Fibroblast of villous mesenchyme (primary cell): ENCODE measurements at places on chromosomes 6 and 20.

GRCh38 chr6:127205036-127205435, 61.6 kb upstream of the RNF146 start:
- DNase-seq, result peak; percentile 74

DNA sequence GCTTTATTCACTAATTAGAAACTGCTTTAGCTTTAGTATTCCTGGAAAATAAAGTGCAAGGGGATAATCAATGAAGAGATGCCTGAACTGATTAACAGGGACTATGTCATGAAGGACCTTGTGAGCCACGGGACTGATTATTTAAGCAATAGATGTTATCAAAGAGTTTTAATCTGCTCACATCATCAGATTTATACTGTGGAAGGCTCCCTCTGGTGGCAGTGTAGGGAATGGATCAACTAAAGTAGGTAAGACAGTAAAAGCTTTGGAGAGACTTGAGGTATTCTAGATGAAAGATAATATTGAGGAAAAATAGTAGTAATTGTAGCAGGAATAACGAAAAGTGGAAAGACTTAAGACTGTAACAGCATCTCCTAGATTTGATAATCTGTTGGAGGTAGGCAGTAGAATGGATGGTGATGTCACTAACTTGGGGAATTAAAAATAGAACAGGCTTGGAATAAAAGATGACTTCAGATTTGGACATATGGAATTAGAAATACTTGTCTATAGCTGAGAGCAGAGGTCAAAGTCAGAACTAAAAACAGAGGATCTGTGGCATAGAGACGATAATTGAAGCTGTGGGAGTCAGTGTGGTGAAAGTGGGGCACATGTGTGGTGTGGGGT, 80.3 kb upstream of the HTR1E start:
- DNase-seq, result peak; percentile 33

DNA sequence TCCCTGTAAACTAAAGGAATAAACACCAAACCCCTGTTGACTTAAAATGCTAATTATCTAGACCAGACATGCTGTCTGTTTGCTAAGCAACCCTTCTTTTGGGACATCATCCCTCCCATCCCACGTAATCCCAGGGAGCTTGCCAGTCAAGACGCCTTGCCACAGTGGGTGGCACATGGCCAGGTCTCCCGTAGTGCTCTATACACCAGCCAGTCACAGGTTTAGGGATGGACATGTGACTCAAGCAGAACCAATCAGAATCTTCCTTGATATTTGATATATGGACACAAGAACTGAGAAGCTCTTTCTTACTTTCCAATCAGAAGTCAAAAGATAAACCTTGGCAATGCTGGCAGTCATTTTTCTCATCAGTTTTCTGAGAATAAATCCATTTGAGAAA, 60.0 kb downstream of the CNKSR3 start:
- DNase-seq, result no peak

GRCh38 chr20:25223765-25224720, 23.8 kb upstream of the PYGB start:
- no peak for DNase-seq

DNA sequence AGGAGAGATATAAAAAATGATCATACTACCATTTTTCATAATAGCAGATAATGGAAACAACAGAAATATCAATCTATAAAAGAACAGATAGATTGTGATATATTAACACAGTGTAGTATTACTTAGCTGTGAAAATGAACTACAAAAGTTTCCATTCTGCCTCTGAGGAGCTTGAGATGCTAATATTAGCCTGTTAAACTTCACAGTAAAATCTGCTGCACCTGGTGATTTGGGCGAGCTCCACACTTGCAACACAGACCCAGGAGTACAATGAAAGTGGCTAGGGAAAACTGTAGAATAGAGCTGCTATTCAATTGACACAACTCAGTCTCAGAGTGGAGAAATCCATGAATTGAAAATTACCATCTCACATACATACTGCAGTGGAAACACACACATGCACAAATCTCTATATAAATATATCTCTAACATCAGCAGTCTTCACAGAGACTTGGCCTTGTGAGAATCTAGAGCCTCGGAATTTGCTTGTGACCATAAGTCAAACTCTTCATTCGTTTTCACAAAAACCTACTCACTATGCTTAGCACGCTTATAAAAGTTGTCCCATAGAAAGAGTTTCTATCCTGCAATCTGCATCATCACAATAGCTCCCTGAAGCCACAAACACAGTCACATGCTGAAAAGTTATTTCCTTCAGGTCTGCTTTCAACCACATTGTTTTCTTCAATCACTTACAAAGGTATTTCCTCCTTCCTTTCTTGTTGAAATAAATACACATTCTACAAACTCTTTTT, 133.0 kb downstream of the PAK5 start:
- DNase-seq, result no peak

- DNase-seq, result peak; percentile 93
Measured at GRCh38 chr6:3664625-3665041, 86.9 kb downstream of the PXDC1 start.

GRCh38 chr20:4167261-4168021, 152.1 kb upstream of the RNF24 start:
- DNase-seq, result no peak

- no peak for DNase-seq
Measured at GRCh38 chr6:5105146-5105545, 20.0 kb downstream of the PPP1R3G start.

DNA sequence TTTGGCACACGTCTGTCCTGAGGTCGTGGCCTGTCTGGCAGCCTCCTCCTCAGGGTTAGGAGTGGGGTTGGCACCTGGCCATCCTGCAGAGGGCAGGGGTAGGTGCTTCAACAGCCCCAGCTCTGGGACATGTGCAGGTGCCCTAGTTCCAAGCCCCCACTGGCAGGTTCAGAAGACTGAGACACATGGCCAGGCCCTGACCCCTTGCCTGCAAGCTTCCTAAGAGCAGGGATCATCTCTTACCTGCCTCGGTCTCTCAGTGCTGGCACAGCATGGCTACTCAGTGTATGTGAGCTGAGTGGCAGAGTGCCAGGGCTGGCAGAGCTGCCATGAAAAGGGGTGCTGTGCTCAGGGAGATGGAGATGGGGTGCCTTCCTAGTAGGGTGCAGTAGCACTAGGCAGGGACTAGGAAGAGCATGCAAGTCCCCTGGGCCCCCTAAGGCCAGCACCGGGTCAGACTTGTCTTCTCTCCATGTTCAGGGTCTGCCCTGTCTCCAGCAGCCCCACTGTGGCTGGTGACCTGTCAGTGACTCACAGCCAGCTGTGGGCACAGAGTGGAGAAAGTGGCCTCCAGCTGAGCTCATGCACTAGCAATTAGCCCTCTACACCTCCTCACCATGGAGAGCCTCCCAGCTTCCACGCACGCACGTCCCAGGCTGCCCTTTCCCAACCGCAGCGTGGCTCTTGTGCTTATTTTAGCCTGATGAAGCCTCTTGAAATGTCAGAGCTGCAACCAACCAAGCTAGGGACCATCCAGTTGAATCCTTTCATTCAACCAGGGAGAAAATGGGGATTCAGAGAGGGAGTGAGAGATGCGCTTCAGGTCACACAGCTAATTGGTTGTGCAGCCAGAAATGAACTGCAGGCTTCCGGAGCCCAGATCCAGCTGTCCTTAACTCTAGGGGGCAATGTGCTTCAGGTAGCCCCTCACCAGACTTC, 116.6 kb downstream of the MRPL14 start:
- peak; percentile 93 for DNase-seq

DNA sequence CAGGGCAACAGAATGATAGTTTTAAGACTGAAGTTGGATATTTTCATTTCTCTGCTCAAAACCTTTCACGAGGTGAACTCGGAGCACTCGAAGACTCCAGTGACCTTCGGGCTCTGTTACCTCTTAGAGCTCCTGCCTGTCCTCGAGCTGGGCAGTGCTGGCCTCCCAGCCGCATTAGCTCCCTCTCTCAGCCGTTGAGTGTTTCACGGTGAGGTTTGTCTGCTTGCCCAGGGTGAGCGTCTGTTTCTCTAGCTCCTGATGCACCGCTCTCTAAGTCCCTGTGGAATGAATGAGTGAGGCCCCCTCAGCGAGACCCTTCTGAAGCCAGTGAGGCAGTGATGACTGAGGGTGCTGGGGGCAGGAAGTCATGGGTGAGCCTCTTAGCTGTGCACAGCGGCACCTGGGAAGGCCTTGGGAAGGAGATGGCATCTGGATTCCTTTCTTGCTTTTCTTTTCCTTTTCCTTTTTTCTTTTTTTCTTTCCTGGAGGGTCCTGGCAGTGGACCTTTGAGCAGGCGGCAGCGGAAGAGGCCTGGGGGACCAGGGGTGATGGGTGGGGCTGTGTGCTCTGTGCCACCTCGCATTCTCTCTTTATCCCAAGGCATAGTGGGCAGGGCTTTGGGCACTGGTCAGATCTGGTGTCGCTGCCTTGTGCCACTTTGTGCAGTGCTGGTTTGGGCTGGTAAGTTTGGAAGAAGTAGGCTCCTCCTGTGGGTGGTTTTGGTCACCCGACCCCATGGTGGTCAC, 2.2 kb downstream of the PSMG4 start:
- DNase-seq, result no peak

- DNase-seq, result peak; percentile 91
Measured at GRCh38 chr6:127420556-127420955, 38.6 kb downstream of the KIAA0408 start.

DNA sequence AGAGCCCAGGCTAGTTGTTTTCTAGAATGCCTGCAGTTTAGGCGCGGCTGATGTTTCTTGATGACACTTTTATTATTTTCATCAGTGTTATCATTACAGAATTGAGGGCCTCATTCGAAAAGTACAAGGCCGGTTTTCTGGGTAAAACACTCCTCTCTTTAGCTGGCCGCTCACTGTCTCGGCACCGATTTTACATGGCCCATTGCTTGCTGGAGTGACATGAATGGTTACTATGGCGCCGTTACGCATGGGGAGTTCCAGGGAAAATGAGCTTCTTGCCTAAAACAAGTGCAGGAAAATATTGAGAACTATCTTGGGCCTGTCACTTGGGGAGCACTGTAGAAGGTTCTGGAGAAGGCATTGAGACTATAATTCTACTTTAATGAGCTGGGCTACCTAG, 317.8 kb downstream of the CDH4 start:
- no peak for DNase-seq

GRCh38 chr6:121759370-121759769, 323.9 kb downstream of the GJA1 start:
- DNase-seq, result no peak

DNA sequence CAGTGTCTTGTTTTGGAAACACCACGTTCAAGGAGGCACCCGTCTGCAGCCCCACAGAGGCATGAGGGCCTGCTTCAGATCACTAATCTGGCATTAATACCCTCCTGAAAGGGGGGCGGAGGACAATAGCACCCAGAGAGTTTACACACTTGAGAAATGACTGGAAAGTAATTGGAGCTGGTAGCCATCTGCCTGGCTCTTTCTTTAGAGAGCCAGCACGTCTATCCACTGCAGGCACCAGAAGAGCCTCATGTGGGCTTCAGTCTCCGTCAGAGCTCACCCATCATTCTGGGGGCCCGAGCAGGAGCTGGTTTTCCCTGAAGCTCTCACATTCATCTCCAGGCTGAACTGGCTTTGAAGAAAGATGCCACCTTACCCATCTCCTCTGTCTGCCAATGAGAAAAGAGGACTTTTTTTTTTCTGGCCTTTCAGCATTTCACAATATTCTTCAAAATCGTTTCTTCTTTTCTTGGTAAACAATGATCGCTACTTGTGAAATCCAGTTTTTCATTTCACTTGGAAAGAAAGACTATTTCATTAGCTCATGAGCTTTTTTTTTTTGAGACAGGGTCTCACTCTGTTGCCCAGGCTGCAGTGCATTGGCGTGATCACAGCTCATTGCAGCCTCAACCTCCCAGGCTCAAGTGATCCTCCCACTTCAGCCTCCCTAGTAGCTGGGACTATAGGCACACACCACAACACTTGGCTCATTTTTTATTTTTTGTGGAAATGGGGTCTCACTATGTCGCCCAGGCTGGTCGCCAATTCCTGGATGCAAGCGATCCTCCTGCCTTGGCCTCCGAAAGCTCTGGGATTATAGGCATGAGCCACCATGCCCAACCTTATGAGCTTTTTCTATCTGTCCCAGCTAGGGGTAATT, 124.7 kb upstream of the ZNF217 start:
- DNase-seq, result no peak

- no peak for DNase-seq
Measured at GRCh38 chr6:15519681-15520080, 143.1 kb downstream of the DTNBP1 start.
